Stimulated activated CD8-positive, alpha-beta memory T cell treated with anti-CD3 and anti-CD28 coated beads, Interleukin-7, amount 100 ng/mL, for 4 hours (primary cell): ENCODE measurements at places on chromosomes 12 and 14.

- no peak for DNase-seq
Observed at GRCh38 chr14:21192875-21193535, 37.1 kb upstream of the OR5AU1 start.

- no peak for DNase-seq
Observed at GRCh38 chr12:89619764-89620163, 88.9 kb downstream of the ATP2B1 start.

DNA sequence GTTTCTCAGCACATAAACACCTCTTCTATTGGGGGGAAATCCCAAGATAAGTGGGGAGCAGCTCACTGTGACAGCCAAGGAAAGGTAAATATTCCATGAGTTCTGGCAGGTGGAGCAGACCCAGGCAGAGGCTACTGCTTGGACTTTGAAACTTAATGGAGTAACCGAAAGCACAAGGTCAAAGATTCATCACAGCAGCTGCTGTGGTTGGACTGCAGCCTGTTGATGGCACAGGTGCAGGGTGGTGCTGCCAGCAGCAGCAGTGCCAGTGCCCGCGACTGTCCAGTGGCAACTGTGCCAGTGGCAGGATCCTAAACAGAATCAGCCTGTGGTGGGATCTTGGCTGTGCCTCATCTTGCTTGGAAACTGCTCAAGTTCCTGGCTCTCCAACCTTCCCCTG is 81.4 kb upstream of the ARID2 start:
- no peak for DNase-seq

GRCh38 chr12:5840944-5841343 is 104.1 kb downstream of the ANO2 start:
- no peak for DNase-seq

DNA sequence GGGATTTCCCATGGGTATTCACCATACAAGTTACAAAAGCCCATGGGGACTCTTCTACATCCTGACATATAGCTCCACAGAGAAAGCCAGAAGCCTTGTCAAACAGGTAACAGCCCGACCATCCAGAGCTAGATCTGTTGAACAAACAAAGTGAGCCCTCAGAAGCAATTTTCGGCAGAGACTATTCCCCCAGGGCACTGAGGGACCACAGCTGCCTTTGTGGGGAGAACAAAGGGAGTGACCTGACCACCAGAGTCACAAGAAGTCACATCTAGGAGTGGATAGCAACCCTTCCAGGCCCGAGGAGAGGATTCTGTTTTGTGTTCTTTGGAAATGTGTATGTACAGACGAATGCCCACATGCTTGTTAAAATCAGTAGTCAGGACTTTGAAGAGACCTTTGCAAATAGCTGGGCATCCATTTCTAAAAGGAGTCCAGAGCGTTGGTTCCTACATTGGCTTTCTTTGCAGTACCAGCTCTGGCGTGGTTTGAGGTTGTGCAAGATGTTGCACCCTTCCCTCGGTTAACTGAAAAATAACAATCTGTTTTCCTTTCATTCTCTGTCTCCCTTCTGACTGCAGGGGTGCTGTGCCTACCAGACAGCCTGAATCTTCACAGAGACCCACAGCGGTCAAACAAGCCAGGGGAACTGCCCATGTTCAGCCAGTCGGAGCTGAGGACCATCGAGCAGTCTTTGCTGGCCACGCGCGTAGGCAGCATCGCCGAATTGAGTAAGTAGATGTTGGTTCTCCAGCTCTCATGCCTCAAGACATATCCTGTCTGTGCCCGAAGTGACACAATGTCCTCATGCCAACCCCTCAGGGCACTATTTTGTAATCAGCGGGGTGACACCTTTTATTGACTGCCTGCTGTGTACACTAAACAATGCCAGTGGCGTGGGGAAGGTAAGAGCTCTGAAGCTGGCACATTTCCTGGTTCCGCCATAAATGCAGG is 165.4 kb upstream of the PWP1 start:
- DNase-seq: no peak
